ENCODE measurements at places on chromosomes 6 and 20. TPM values are rescaled to one million over a fixed set of nuclear protein-coding genes. Genes with fewer than 3 reads are reported as not detected.

Gene PKIB
- total RNA-seq: 0.39 TPM

Gene OTOR
- not detected for total RNA-seq

Gene TFAP2C
- total RNA-seq: 1.2 TPM

Gene PEX6
- total RNA-seq: 24.3 TPM

Gene FOXC1
- total RNA-seq: 2.6 TPM

Gene REM1
- total RNA-seq: not detected

Gene PDE7B
- 25.4 TPM for total RNA-seq

Gene SLC17A1
- not detected for total RNA-seq

Gene TREML2
- total RNA-seq: not detected

Gene SLCO4A1
- 7.2 TPM for total RNA-seq

Gene C20orf144
- total RNA-seq: 0.20 TPM

Gene SLC22A7
- total RNA-seq: not detected

Gene PHACTR3
- total RNA-seq: not detected

Gene ASF1A
- total RNA-seq: 14.7 TPM

Gene VNN1
- not detected for total RNA-seq

Gene KHDC3L
- not detected for total RNA-seq

Gene CAGE1
- under 0.01 TPM for total RNA-seq

Gene SAMD3
- 0.20 TPM for total RNA-seq

Gene C6orf141
- total RNA-seq: 6.5 TPM

Gene SLC4A11
- 0.37 TPM for total RNA-seq

Gene SLC17A4
- not detected for total RNA-seq

Gene PNPLA1
- total RNA-seq: not detected

Gene BANF2
- total RNA-seq: not detected

Gene C6orf52
- total RNA-seq: 0.59 TPM

Gene TJAP1
- total RNA-seq: 15.6 TPM

Gene GLP1R
- total RNA-seq: not detected

Gene THBS2
- total RNA-seq: 279 TPM

Gene ECT2L
- not detected for total RNA-seq

Gene DLL1
- total RNA-seq: 0.73 TPM

Gene PTK6
- total RNA-seq: under 0.01 TPM

Gene PROKR2
- not detected for total RNA-seq

Gene ADGRG6
- total RNA-seq: 0.37 TPM

Gene TSHZ2
- 6.8 TPM for total RNA-seq

Gene PARD6B
- total RNA-seq: 0.37 TPM

Gene NKX2-4
- total RNA-seq: not detected

Gene TMEM170B
- 2.9 TPM for total RNA-seq

Gene SLC13A3
- total RNA-seq: 2.5 TPM

Gene STX7
- total RNA-seq: 16.9 TPM

Gene CDH4
- under 0.01 TPM for total RNA-seq

Gene CST3
- total RNA-seq: 192 TPM

Gene SLC26A8
- under 0.01 TPM for total RNA-seq

Gene ZSCAN31
- total RNA-seq: 0.98 TPM

Gene RAET1E
- total RNA-seq: 2.2 TPM

Gene PERP
- total RNA-seq: 21.1 TPM

Gene VGLL2
- not detected for total RNA-seq

Gene DLK2
- total RNA-seq: not detected

Gene SSTR4
- not detected for total RNA-seq

Gene EDN3
- not detected for total RNA-seq

Gene GGTLC1
- not detected for total RNA-seq

Gene ZC2HC1B
- total RNA-seq: not detected

Gene WFDC12
- total RNA-seq: not detected

Gene NFATC2
- under 0.01 TPM for total RNA-seq

Gene NKX2-2
- 0.20 TPM for total RNA-seq

Gene DEF6
- total RNA-seq: 0.37 TPM

Gene RIN2
- total RNA-seq: 30.1 TPM

Data from subcutaneous preadipocyte (primary cell).